ENCODE measurements at places on chromosomes 6 and 20. TPM values are rescaled to one million over a fixed set of nuclear protein-coding genes. Genes with fewer than 3 reads are reported as not detected.

- H3K36me3 ChIP-seq: no peaks in the 10 kb centered on the region
- no peak for DNase-seq
- no peaks in the 10 kb centered on the region for H3K27me3 ChIP-seq
- no peak overlapping the region for H3K27ac ChIP-seq
Measured at GRCh38 chr20:1853473-1853872, 41.7 kb upstream of the SIRPA start.

DNA sequence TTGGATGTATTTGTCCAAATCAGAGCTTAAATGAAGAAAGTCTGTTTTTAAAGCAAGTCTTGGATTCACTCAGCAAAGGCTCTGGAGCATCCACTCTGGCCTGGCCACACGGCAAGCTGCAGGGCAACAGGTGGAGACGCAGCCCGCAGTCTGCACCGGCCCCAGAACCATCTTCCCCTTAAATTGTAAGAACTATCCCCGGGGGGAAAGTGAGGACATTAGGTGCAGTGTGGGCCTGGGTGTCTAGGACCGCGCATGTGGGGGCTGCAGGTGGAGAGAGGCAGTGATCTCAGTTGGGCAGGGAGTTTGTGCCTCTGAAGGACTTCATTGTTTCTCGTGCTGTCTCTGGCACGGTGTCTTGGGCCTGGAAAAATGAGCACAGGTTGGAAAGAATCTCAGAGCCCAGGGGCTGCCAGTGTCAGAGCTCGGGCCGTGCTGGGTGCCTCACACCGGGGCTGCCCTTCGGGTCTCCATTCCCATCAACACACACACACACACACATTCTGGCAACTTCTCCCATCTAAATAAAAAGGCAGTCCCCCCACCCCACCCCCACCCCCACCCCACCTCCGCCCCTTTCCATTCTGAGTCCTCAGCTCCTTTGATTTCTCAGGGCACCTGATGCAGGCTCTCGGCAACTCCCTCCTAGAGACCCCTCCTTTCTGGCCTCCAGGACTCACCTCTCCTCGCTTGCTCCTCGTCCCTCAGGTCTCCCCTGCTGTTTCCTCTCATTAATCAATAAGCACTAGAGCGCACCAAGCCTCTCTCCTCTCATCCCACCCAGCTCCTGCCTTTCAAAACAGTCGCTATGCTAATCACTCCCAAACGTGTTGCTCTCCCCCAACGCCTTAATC lies 48.4 kb downstream of the FOXF2 start:
- no peak for DNase-seq
- H3K27me3 ChIP-seq: peaks cover 22% of the 10 kb centered on the region
- H3K36me3 ChIP-seq: no peaks in the 10 kb centered on the region
- H3K4me1 ChIP-seq: no peaks in the 10 kb centered on the region
- H3K4me3 ChIP-seq: no peak overlapping the region

DNA sequence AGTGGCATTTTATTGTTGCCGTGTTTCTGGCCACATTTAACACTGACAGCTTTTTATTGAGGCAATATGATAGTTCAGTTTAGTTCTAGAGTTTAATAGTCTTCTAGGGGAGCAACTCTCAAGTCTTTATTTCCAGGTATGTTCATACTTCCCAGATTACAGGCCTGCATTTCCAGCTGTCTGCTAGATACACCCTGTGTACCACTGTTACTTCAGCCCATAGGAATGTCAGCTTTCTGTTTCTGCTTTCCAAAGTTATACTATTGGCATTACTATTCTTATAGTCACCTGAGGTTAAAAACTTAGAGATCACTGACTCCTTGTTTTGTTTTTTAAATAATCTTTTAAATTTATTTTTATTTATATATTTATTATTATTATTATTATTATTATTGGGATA lies 7.6 kb downstream of the ZNF451 start:
- H3K36me3 ChIP-seq: peaks cover 19% of the 10 kb centered on the region
- no peak overlapping the region for H3K4me3 ChIP-seq
- no peak for DNase-seq
- H3K27ac ChIP-seq: no peak overlapping the region
- H3K27me3 ChIP-seq: no peaks in the 10 kb centered on the region
- H3K4me1 ChIP-seq: no peaks in the 10 kb centered on the region

DNA sequence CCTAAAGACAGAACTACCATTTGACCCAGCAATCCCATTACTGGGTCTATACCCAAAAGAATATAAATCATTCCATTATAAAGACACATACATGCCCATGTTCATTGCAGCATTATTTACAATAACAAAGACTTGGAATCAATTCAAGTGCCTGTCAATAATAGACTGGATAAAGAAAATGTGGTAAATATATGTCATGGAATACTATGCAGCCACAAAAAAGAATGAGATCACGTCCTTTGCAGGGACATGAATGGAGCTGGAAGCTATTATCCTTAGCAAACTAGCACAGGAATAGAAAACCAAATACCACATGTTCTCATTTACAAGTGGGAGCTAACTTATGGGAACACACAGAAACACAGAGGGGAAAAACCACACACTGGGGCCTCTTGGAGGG lies 8.7 kb upstream of the DEFB128 start:
- no peak for DNase-seq
- no peaks in the 10 kb centered on the region for H3K27me3 ChIP-seq
- H3K36me3 ChIP-seq: no peaks in the 10 kb centered on the region
- no peak overlapping the region for H3K27ac ChIP-seq
- H3K4me1 ChIP-seq: no peaks in the 10 kb centered on the region

GRCh38 chr6:114153448-114153847 lies 182.5 kb upstream of the HDAC2 start:
- H3K36me3 ChIP-seq: no peaks in the 10 kb centered on the region
- H3K4me3 ChIP-seq: no peak overlapping the region
- H3K27me3 ChIP-seq: no peaks in the 10 kb centered on the region

GRCh38 chr6:118283766-118284165 lies 264.3 kb upstream of the PLN start:
- DNase-seq: peak; percentile 68
- no peaks in the 10 kb centered on the region for H3K36me3 ChIP-seq
- H3K27ac ChIP-seq: no peak overlapping the region

DNA sequence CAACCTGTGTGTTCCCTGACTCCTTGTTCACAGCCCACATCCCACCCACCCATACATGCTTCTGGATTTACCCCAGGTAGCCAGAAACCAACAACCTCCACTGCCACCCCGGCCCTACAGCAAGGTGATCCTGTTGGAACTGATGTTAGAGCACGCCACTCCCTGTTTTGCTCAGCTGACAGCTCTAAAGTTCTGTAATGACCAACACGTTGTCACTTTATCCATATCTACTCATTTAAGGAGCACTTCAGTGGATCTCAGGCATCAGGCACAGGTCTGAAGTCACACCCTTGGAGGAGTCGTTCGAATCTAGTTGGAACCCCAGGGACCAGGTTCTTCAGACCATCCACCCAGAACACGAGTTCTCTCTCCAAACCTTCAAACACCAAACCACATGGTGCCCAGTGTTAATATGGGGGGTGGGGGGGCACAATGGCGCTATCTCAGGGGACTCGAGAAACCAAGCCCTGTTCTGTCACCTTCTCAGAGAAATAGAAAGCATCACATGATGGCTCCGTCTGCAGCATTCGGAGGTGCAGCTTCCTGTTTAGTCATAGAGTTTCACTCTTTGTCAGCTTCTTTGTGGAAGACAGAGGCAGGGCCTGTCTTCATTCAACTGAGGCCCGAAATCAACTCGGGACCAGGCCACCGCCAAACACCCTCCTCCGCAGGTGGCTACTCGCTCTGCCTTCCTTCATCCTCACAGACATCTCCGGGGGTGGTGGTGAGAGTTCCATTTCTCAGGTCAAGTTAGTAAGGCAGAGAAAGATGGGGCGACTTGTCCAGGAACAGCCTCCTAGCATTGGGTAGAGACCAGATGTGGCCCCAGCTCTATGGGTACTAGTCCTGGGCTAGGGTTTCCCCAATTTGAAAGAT lies 142.2 kb downstream of the NFATC2 start:
- H3K27me3 ChIP-seq: no peaks in the 10 kb centered on the region
- DNase-seq: peak; percentile 17
- peaks cover 23% of the 10 kb centered on the region for H3K4me1 ChIP-seq
- H3K4me3 ChIP-seq: no peak overlapping the region
- peak overlapping the region; percentile 55 for H3K27ac ChIP-seq
- H3K36me3 ChIP-seq: no peaks in the 10 kb centered on the region

GRCh38 chr6:45930420-45931040 lies 85.1 kb downstream of the CLIC5 start:
- DNase-seq: peak; percentile 30
- H3K36me3 ChIP-seq: no peaks in the 10 kb centered on the region
- no peaks in the 10 kb centered on the region for H3K27me3 ChIP-seq
- no peak overlapping the region for H3K4me3 ChIP-seq

DNA sequence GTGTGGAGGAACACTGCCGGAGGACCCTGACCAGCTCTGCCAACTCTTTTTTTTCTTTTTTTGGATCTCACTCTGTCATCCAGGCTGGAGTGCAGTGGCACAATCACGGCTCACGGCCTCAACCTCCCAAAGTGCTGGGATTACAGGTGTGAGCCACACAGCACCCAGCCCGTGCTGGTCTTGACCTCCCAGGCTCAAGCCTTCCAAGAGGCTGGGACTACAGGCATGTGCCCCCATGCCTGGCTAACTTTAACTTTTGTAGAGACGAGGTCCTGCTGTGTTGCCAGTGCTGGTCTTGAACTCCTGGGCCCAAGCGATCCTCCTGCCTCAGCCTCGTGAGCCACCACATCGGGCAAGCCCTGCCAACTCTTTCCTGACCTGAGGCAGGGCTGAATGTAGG lies 11.2 kb downstream of the GCNT2 start:
- no peak for DNase-seq
- no peak overlapping the region for H3K27ac ChIP-seq
- no peak overlapping the region for H3K4me3 ChIP-seq
- H3K27me3 ChIP-seq: no peaks in the 10 kb centered on the region
- H3K36me3 ChIP-seq: no peaks in the 10 kb centered on the region
- H3K4me1 ChIP-seq: peaks cover 7% of the 10 kb centered on the region

- no peaks in the 10 kb centered on the region for H3K27me3 ChIP-seq
- no peaks in the 10 kb centered on the region for H3K4me1 ChIP-seq
- H3K27ac ChIP-seq: no peak overlapping the region
- no peak for DNase-seq
Measured at GRCh38 chr6:2476376-2476775, 231.0 kb upstream of the GMDS start.

GRCh38 chr6:157531986-157532365 lies 151.0 kb downstream of the ZDHHC14 start:
- no peak for DNase-seq
- no peaks in the 10 kb centered on the region for H3K36me3 ChIP-seq
- no peak overlapping the region for H3K4me3 ChIP-seq
- H3K27me3 ChIP-seq: no peaks in the 10 kb centered on the region
- H3K27ac ChIP-seq: no peak overlapping the region

DNA sequence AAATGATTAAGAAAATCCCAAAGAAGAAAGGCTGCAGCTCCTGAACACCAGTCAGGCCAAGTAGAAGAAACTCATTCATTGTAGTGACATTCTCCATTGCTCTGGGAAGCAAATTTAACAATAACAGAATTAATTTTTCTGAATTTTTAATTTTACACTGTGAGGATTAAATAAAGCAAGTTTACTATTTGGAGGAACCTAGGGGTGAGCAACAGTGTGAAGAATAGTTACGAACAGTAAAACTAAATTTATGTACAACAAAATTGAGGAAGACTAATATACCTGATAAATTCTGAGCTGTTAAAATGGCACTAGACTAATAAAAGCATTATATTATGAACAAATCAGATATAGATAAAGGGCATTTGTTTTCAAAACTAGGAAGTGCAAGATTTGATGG lies at the start of gene OR12D3:
OR12D3 (minus strand) TSS at position 101 of the 400 bp plus-strand sequence; CDS start at position 97, 4 bp downstream.
- no peak within 1 kb of the TSS for H3K4me3 ChIP-seq
- no peak for DNase-seq
- no peaks in the 10 kb centered on the region for H3K4me1 ChIP-seq
- no peaks in the 10 kb centered on the region for H3K27me3 ChIP-seq
- no peak within 1 kb of the TSS for H3K27ac ChIP-seq

GRCh38 chr6:70398783-70399728 lies 14.3 kb upstream of the FAM135A start:
- no peak overlapping the region for H3K4me3 ChIP-seq
- H3K27me3 ChIP-seq: peaks cover 2% of the 10 kb centered on the region
- no peaks in the 10 kb centered on the region for H3K36me3 ChIP-seq

GRCh38 chr6:24967211-24967610 lies 31.5 kb upstream of the RIPOR2 start:
- no peak overlapping the region for H3K27ac ChIP-seq
- H3K27me3 ChIP-seq: no peaks in the 10 kb centered on the region
- no peaks in the 10 kb centered on the region for H3K4me1 ChIP-seq
- no peak overlapping the region for H3K4me3 ChIP-seq
- no peaks in the 10 kb centered on the region for H3K36me3 ChIP-seq

- no peak overlapping the region for H3K4me3 ChIP-seq
- H3K4me1 ChIP-seq: no peaks in the 10 kb centered on the region
- no peaks in the 10 kb centered on the region for H3K27me3 ChIP-seq
- no peak overlapping the region for H3K27ac ChIP-seq
Measured at GRCh38 chr20:59925899-59926298, 7.5 kb downstream of the SYCP2 start.

DNA sequence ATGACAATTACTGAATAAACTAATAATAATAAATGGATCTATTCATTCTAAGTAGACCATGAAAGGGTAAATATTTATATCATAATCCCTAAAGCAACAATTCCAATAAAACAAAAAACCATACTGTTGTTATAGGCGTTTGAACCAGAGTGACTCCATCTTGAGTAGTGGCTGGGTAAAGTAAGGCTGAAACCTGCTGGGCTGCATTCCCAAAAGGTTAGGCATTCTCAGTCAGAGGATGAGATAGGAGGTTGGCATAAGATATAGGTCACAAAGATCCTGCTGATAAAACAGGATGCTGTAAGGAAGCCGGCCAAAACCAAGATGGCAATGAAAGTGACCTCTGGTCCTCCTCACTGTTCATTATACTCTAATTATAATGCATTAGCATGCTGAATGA lies 8.3 kb downstream of the OR2H1 start:
- no peaks in the 10 kb centered on the region for H3K36me3 ChIP-seq
- no peaks in the 10 kb centered on the region for H3K27me3 ChIP-seq
- no peak for DNase-seq
- no peak overlapping the region for H3K27ac ChIP-seq

The VEGFA gene
- polyA plus RNA-seq: 24.1 TPM

The MYT1 gene
- polyA plus RNA-seq: 0.25 TPM

The SOBP gene
- polyA plus RNA-seq: 4.2 TPM

The RWDD2A gene
- polyA plus RNA-seq: 4.3 TPM

The KIF16B gene
- 5.2 TPM for polyA plus RNA-seq

The CD83 gene
- polyA plus RNA-seq: 21.6 TPM

The ENPP1 gene
- polyA plus RNA-seq: 10.4 TPM

The OR2H1 gene
- polyA plus RNA-seq: 0.05 TPM

The ULBP1 gene
- polyA plus RNA-seq: 0.68 TPM

The ARHGAP18 gene
- 8.2 TPM for polyA plus RNA-seq

The RBBP8NL gene
- polyA plus RNA-seq: 0.64 TPM

The GDAP1L1 gene
- 0.09 TPM for polyA plus RNA-seq

The FITM2 gene
- 2.6 TPM for polyA plus RNA-seq
